Activated naive CD8-positive, alpha-beta T cell treated with anti-CD3 and anti-CD28 coated beads, Interleukin-2, amount 10 ng/mL, durations not matched to agents 7 days and 5 days (primary cell): ENCODE measurements at places on chromosomes 7 and 10. TPM values are rescaled to one million over a fixed set of nuclear protein-coding genes. Genes with fewer than 3 reads are reported as not detected.

DNA sequence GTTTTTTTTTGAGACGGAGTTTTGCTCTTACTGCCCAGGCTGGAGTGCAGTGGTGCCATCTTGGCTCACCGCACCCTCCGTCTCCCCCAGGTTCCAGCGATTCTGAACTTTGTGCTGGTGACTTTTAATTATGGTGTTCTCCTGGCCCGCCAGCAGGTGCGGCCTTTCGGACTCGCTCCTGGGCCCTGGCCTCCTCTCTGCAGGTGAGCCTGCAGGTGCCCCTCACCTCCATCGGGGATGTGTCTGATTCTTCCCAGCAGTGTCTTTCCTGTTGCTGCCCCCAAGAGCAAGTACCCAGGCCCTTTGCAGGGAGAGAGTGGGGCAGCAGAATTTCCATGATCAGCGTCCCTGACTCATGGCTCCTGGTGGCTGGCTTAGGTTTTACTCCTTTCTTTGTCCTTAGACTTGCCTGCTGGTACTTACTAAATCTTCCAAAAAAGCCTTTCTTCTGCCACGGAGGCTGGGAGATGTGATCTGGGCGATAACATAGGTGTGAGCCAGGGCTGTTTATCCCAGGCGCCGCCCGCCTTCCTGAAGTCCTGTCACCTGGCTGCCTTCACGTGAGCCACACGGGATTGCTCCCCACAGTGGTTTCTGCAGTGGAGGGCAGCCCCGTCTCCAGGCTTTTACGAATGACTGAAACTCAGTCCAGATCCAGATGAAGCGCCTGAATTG lies 10.7 kb downstream of the WIPI2 start:
- DNase-seq: no peak

DNA sequence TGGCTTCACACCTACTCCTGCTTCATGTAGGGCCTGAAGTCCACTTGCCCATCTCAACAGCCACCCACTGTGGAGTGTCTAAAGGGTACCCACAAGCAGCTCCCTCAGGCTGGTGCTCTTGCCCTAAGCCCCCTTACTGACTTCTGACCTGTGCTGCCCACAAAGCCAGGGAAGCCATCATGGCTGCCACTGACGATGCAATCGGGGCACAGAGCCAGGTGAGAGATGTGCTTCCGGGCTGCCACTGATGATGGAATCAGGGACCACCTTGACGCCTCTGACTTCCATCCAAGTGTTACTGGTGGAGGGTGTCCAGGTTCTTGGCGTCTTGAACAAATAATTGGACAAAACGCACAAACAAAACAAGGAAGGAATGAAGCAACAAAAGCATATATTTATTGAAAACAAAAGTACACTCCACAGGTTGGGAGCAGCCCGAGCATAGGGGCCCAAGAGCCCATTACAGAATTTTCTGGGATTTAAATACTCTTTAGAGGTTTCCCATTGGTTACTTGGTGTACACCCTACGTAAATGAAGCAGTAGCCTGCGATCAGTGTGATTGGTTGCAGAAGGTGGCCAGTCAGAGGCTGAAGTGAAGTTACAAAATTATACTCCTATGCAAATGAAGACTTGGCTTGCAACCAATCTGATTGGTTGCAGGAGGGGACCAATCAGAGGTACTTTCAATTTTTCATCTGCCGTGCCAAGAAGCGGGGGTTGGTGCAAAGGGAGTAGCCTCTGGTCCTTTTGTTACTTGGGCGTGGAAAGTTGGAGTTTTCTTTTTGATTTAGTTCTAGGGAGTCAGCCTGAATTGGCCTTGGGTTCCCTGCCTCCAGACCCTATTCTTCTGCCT lies 4.5 kb downstream of the CPA2 start:
- DNase-seq: no peak

The EBLN1 gene
- total RNA-seq: not detected

DNA sequence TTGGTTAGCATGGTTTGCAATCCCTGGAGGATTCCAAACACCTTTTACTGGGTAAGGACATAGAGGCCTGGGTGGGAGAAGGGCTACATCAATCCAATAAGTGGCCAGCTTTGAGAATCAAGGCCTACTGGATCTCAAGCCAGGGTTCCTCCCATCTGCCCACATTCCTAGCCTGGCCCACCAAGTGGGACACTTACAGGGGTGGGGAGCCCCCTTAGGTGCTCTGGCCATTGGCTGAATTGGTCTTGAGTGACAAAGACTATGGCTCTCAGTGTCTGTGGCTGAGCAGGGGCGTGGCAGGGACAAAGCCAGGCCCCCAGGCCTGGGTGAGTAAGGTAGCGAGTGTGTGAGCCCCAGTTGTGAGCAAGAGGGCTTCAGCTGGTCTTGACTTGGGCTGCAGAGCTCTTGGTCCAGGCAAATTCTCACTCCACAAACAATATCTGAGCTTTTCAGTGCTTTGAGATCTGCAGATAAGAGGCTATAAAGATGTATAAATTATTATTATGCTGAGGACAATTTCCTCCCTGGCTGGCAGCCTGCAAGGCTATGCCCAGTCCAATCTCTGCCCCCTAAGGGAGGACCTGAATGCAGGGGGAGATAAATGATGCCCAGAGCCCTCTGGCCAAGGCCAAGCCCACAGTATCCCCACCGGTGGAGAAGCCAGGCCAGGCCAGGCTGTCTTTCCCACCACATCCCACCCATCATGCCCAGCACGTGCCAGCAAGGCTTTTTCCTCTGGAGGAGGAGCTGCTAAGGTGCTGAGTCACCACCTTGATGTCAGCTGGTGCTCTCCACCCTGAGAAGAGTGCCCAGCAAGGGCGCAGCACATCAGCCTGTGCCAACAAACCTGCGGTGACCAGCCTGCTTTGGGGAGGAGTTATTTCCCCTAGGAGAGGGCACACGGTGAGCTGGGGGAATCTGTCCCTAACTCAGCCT lies 80.7 kb upstream of the DUSP5 start:
- no peak for DNase-seq

The CPXM2 gene
- total RNA-seq: not detected
